NCI-H1930 (cell line): ENCODE measurements at places on chromosomes 1 and 21.

DNA sequence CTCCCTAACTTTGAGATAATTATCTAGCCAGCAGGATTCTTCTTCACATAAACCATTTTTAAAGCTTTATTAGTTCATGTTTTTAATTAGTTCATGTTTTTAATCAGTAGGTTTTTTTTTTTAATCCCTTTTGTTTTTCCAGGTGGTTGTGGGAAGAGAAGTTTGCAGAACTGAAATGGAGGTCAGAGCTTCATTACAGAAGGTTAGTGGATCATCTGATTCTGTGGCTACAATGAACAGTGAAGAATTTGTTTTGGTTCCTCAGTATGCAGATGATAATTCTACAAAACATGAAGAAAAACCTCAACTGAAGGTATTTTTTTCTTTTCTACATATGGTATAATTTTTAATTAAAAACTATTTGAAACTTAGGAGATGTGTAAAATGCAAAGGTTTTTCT is 59.7 kb downstream of the RABGAP1L start:
- DNase-seq = no peak

GRCh38 chr1:224338150-224338838 is 8.3 kb upstream of the NVL start:
- DNase-seq = no peak

- DNase-seq = no peak
These were observed 15.5 kb downstream of the BLZF1 start for GRCh38 chr1:169383449-169383848.

DNA sequence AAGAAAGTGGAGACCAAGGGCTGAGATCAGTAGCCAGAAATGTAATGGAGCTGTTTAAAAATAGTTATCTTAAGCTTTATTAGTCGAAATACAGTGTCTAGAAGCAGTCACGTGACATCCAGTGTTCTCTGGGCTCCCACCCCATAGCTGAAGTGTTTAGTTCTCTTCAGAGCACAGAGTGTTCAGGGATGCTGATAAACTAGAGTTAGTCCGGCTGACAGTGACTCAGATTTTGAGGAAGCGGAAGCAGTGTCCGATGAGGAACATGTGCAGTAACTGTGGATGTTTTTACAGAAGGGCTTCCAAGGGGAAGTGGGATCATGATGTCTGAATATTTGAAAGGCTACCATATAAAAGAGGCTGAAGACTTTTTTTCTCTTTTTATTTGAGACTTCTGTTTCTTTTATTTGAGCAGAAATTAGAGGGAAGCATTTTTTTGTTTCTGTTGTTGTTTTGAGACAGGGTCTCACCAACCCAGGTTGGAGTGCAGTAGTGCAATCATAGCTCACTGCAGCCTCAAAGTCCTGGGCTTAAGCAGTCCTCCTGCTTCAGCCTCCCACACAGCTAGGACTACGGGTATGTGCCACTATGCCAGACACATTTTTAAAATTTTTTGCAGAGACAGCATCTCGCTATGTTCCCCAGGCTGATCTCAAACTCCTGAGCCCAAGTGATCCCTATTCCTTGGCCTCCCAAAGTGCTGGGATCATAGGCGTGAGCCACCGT is 124.2 kb downstream of the GALNT2 start:
- no peak for DNase-seq

DNA sequence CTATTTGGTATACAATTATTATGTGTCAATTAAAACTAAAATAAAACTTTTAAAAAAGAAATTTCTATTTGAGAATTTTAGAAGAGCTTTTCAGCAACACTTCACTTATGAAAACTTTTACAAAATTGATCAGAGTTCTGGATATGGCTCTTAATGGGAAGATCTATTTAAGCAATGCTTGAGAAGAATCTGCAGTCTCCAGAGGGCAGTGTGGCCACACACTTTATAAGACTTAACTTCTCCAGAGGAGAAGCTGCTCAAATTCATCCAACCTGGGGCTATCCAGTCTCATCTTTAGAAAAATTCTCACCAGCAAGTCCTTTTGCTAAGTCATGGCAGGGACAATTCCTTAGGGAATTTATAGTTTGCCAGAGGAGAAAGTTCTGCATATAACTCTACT is 25.2 kb upstream of the AGO1 start:
- no peak for DNase-seq

DNA sequence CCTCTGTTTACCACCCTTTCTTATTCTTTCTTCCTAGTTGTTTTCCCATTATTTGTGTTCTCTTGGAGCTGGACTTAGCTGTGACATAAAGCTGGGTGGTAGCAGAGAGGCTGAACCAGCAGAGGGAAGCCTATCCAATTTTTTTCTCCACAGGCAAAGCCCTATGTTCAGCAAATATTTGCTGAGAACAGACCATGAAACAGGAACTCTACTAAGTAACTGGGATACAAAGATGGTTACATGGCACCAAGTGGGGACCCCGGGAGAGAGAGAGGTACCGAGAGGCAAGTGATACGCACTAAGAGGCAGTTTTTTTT is 6.6 kb downstream of the CFAP141 start:
- no peak for DNase-seq

- DNase-seq = no peak
These were observed 21.3 kb upstream of the MNDA start for GRCh38 chr1:158809862-158810261.

DNA sequence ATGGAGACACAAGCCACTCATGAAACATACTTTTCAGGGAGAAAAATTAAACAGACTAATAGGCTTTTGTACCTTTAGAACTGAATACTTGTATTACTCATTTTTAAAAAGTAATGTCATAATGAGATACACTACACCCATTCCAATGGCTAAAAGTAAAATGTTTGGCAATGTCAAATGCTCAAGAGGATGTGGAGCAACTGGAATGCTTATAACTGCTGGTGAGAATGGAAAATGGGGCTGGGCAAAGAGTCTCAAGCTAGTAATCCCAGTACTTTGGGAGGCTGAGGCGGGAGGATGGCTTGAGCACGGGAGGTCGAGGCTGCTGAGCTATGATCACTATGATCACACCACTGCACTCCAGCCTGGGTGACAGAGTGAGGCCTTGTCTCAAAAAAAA is 86.3 kb downstream of the NKAIN1 start:
- no peak for DNase-seq

DNA sequence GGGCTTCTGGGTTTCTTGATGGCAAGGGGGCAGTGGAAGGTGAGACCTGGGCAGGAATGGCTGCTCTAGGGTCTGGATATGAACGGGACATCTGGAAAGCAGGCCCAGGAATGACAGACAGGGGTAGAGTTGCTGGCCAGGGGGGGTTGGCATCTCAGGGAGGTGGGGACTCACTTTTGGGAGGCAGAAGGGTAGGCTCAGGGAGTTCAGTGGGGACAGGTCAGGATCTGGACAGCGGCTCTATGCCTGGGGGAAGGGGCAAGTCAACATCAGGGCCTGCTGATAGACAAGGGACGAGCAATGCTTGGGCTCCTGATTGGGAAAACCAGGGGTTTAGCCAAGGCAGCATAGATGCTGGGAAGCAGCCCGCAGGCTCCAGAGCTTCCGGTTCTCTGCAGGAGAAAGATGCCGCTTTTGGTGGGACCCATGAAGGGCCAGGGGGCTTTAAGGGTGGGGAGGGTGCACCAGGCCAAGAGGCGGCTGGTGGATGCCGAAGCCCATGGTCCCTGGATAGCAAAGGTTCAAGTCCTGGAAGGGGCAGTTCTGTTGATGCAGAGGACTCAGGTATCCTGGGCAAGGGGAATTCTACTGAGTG is 21.9 kb downstream of the IGFN1 start:
- DNase-seq = no peak

DNA sequence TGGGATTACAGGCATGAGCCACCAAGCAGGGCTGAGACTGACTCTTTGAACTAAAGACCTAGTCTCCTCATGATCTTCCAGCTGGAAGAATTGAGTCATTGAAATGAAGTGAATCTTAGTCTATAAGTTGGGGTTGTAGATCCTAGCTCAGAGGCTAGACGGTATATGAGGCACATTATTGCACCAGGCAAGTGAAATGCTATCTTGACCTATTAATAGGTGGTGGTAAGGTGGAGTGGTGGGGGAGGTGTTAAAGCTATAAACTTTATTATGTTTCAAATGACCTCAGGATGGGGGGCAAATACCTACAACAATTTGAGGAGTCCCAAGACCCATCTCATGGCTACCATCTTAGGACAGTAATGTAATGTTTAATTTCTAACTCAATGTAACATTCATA is 36.8 kb upstream of the SLC16A1 start:
- DNase-seq = no peak

GRCh38 chr1:155005076-155006011 is 2.7 kb downstream of the ZBTB7B start:
- DNase-seq = no peak

DNA sequence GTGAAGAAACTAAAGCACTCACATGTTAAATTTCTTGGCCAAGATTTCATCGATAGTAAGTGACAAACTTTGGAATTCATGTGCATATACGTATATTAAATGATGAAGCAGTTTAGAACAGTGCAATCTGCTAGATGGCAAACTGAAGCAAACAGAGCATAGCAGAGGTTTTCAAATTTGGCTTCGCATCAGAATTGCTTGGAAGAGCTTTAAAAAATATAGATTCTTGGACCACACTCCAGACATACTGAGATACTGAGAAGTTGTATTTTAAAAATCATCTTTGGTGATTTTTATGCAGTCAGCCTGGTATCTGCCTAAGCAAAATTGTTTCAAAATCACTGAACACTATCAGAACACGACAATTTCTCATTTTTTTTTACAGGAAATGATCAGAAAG is 709.2 kb downstream of the PLA2G4A start:
- DNase-seq = no peak

DNA sequence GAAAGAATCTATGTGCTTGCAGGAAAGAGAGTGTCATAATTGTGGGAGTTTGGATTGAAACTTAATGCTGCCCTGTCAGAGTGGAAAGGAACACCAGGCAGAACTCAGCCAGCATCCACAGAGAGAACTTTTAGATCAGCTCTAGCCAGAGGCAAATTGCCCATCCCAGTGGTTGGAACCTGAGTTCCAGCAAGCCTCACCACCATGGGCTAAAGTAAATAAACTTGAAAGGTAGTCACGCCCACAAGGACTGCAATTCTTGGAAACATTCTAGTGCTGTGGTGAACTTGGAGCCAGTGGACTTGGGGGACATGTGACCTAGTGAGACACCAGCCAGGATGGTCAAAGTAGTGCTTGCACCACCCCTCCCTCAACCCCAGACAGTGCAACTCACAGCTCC is 571.6 kb downstream of the LRRIQ3 start:
- no peak for DNase-seq

- DNase-seq = no peak
These were observed 174.7 kb downstream of the ADGRL4 start for GRCh38 chr1:78831731-78832360.

- DNase-seq = no peak
These were observed 38.9 kb upstream of the MAP10 start for GRCh38 chr1:232766241-232766890.

- DNase-seq = no peak
These were observed 146.6 kb upstream of the ADGRL2 start for GRCh38 chr1:81654147-81654546.

GRCh38 chr1:213821943-213822334 is 165.8 kb upstream of the PROX1 start:
- DNase-seq = no peak

- no peak for DNase-seq
These were observed 33.9 kb upstream of the CAMK1G start for GRCh38 chr1:209549443-209550205.

- no peak for DNase-seq
These were observed 109.8 kb downstream of the ELAVL4 start for GRCh38 chr1:50218344-50219120.

DNA sequence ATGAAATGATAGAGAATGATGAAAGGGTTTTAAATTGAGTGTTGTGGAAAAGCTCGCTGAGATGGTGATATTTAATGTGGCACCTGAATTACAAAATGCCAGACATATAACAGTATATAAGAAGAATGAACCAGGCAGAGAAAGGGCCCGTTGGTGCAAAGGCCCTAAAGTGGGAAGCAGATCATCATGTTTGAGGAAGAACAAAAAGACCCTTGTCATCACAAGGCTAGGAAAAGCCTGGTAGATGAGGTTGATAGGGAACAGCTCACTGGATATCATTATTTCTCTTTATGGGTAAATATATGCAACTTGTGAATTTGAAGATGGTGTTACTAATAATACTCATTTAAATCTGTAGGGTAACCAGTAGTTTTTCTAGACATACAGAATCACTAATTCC is 11.0 kb downstream of the RAP1A start:
- no peak for DNase-seq

DNA sequence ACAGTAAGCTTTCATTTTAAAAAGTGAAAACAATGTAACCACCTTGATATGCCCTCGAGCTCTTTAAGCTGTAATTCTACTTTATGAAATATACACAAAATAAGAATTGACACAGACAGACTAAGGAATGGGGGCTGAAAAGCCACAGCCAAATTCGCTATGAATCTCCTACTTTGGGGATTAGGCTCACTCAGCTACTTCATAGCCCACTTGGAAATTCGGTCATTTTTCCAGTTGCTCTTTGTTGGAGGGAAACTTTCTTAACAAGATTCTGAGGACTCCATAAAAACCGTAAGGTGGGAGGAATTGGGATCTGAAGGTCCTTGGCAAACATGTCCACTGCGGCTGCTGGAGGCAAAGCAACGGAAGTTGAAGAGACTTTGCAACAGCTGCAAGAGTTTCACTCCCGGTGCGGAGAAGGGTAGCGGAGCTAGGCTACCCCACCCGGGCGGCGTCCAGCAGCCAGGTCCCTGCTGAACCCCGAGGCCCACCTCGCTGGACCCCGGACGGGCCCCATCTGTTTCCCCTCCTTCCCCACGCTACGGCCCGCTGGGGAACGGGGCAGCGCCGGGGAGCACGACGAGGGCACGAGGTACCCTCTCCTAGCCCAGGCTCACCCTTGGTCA is 634 bp downstream of the MYCBP start:
- DNase-seq = no peak

- no peak for DNase-seq
These were observed 500.9 kb downstream of the NEGR1 start for GRCh38 chr1:71781450-71781849.

- no peak for DNase-seq
These were observed 25.3 kb upstream of the RAP1A start for GRCh38 chr1:111594306-111594693.

GRCh38 chr1:248862695-248862997 is 3.8 kb upstream of the ZNF692 start:
- no peak for DNase-seq

DNA sequence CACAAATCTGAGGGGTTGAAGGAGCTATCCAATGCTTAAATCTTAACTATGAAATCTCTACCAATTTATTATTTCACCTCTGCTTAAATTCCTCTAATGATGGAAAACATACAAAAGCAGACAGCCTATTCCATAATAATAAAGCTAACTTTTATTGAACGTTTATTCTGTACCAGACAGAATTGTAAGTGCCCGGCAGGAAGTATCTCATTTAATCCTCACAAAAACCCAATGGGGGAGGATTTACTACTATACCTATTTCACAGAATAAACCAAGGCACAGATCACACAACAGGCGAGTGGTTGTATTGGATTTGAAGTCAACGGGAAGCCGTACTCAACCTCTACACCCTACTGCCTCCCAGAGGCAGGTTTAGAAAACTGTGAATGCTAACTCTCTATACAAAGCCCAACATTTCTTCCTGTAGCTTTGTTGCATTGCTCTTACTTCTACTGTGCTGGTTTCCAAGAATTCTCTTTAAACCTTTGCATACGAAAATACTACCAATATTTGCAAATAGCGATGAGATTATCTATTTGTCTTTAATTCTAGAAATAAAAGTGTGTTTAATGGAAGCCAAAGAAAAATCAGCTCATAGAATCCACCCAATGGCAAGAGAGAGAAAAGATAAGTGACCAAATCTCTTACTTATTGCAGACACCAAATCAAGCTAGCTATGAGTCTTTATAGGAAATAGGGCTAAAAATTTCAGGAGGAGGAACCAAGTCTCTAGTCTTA is 33.5 kb upstream of the C1orf53 start:
- DNase-seq = peak; percentile 1
